NAMALWA (cell line): ENCODE measurements at places on chromosomes 4 and X.

GRCh38 chrX:97806238-97806637 is 922.5 kb downstream of the RPA4 start:
- no peak for DNase-seq

DNA sequence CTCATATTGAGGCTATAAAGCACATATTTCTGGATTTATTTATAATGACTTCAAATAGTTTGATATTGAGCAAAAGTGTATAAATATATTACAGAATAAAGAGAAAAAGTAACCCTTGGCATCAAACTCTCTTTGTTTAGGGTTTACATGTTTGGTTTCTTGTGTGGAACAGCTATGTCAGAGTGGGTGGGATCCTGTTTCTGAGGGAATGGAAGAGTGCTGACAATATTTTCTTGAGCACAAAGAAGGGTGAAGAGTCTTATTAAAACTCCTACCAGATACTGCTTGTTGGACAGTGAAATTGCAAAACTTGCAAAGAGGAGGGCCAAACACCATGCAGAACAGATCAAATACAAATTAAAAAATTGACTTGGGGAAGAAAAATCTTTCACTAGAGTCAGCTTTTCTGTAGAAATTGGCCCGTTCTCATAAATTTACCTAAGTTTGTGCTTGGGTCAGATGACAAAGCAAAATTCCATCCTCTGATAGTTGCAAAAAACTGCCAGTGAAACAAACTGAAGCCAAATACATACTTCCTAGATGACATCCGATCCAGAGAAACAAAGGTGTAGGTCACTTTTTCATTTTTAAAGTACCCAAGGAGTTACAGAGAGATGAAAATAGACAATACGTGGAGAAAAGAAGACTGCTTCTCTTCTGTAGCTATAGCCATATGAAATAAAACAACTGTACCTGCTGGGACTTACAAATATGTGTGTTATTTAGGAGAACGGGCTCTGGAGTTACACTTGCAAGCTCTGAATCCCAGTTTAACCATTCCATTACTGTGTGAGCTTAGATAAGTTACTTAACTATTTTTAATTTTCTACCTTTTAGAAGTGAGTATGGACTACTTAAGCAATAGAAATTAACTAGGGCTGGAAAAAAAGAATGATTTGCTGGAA is 133.3 kb downstream of the MAML3 start:
- DNase-seq, result no peak

GRCh38 chr4:119550857-119551532 is 77.6 kb downstream of the PDE5A start:
- DNase-seq, result no peak

- DNase-seq, result no peak
Observed at GRCh38 chrX:41789374-41789773, 65.4 kb downstream of the GPR82 start.

DNA sequence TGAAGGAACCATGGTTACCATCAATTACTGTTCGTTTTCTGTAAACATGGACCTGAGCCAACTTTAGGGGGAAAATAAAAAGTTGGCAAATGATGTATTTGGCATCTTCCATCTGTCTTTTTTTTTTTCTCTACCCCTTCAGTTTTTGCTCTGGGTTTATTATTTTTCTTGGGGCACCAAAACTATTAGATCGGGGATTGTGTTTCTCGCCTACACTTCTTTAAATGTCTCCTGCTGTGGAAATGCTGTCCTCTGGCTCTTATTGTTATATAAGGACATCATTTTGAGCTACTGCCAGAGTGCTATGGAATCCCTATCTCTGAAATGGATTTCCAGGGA is 234.0 kb upstream of the SLIT2 start:
- DNase-seq, result no peak

DNA sequence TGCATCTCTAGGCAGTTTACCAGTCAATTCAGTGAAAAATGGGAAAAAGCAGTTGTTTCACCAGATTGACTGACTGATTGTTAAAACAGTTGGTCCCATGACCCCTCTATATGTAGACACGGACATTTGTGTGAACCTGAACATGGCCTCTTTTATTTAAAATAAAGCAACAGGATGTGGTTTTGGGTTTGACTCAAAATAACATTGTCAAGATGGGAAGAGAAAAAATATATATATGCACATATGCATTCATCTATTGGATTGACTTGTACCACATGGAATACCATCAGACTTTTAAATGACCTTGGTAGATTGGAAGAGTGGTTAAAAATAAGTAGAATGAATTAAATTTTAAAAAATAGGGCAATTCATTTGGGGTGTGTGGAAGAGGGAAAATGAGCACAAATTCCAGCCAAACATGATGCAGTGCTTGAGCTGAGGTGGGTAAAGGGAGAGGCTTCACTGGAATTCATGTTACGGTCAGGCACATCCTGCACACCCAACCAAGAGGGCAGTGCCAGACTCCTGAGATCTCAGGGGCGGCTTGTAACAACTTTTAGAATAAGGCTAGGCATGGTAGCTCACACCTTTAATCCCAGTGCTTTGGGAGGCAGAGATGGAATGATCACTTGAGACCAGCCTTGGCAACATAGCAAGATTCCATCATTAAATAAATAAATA is 560.7 kb upstream of the TENM3 start:
- no peak for DNase-seq

DNA sequence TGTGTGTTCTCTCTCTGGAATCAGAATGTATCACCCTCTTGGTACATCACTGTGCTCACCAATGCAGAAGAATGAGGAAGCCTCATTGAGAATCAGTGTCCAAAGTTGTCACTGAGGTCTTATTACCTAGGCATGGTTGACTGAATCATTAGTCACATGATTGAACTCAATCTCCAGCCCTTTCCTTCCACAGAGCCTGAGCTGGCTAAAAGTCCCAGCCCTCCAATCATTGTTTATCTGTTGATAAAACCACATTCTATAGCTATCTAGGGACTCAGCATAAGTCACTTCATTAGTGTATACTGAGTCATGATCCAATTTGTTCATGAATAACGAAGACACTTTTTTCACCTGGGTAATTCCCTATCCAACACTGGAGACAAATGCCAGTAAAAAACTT is 396.8 kb downstream of the TRAM1L1 start:
- DNase-seq, result no peak

GRCh38 chrX:10166731-10167151 is 10.0 kb downstream of the CLCN4 start:
- DNase-seq, result no peak

DNA sequence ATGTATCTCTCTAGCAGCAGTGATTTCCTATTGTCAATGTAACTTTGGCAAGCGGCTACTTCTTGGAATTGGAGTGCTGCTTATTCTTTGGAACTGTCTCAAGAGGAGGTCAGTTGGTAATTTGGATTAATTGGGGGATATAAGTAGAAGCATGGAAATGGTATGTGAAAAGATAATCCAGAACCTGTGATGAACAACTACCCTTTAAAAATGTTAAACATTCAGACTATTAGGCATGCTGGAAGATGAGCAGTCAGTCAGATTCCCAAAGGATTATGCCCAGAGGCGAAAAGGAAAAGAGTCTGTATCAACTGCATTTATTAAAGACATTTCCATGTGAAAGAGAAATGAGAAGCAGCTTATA is 62.5 kb downstream of the SEC24D start:
- DNase-seq, result no peak

DNA sequence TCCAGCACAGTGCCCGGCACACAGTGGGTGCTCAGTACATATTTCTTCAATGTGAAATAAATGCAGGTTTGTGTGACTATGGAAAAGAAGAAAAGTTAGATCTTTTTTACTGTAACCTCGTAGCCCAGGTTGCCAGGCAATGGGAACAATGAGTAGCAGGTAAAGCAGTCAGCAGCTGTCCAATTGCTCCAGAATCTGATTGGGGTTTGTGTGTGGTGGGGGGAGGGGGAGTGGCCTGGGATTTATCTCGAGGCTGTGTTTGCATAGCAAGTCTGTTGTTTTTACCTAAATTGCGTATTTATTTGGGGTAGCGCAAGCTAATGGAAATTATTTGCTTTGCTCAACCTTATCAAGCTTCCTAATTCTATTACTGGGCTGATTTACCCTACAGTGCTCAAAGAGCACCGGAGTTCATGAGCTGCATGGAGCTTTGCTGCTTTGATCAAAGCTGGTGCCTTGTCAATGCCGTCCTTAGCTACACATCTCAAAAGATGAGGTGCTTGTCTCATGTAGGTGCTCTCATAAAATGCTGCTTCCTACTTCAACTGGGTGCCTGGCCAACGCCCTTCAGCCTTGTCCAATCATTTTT is 145.0 kb upstream of the DGKK start:
- no peak for DNase-seq

DNA sequence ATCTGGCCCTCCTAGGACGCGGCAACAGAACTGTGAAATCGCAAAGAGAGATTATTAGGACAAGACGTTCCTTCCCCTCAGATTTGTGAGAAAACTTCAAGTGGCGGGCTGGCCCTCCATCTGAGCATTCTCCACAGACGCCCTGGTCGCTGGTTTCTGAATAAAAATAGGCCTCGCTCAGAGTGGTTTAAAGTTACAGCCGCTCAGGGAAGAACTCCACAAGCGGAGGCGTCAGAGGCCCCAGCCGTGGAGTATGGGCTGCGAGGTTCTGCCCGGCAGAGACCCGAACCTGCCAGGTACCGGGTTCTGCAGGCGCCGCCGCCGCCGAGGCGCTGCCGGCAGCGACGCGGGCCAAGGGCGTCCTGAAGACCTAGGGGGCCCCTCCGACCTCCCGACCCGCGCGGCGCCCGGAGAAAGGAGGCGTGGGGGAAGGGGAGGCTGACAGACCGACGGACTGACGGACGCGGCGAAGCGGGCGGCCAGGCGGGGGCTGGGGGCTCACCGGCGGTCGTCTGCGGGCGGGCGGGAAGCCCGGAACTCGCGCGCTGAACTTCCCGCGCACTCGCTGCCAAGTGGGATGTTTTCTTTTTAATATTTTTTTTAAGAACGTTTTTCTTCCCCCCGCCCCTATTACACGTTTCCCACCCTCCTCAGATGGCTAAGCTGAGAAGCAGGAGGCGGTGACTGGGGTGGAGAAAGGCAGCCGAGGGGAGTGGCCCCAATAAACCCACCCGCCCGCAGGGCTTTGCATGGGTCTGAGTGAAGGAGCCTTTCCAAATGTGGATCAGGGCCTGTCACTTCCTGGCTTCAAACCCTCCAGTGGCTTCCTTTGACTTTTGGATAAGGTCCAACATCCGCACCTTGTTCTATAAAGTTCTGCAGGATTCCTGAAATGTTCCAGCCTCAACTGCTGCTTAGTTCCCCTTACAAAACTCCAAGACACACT is at the start of gene PABPC4L:
Gene PABPC4L (minus strand): TSS at position 574 of the 946 bp plus-strand sequence. CDS start 770 bp downstream, outside the sequence.
- no peak for DNase-seq

DNA sequence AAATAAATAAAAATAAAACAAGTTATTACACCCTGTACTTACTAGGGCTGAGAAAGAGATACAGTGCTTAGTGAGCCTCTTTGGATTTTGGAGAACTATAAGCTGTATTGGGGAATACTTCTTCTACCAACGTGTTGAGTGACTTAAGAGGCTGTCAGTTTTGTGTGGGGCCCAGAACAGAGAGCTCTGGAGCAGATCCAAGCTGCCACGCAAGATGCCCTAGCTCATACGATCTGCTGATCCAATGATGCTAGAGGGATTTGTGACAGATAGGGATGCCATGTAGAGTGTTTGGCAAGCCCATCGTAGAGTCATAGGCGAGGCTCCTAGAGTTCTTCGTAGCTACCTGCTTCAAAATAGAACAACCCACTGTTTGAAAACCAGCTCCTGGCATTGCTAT is 60.3 kb upstream of the KLF3 start:
- no peak for DNase-seq

GRCh38 chr4:163280703-163281519 is 51.5 kb downstream of the NPY1R start:
- no peak for DNase-seq
